ENCODE measurements at places on chromosomes 7 and 10.

- DNase-seq: no peak
Observed at GRCh38 chr7:156118248-156118645, 306.0 kb upstream of the SHH start.

DNA sequence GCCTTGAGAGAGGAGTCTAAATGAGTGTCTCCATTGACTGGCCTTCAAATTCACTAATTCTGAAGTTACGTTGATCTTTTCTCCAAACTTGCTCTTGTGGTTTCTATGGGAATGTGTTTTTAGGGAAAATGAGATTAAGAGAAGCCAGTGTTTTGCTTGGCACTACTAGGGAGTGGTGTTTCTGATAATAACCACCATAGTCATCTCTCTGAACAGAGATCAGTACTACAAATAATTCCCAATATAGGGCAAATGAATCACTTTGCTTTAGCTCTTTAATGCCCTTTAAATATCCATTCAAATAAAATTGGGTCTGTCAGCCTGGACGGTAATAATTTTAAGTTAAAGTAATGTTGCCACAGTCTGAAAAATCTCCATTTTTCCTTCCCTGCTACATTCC is 90.8 kb downstream of the NRF1 start:
- DNase-seq: peak; percentile 19

- DNase-seq: no peak
Observed at GRCh38 chr7:479115-479947, 40.3 kb downstream of the PDGFA start.

DNA sequence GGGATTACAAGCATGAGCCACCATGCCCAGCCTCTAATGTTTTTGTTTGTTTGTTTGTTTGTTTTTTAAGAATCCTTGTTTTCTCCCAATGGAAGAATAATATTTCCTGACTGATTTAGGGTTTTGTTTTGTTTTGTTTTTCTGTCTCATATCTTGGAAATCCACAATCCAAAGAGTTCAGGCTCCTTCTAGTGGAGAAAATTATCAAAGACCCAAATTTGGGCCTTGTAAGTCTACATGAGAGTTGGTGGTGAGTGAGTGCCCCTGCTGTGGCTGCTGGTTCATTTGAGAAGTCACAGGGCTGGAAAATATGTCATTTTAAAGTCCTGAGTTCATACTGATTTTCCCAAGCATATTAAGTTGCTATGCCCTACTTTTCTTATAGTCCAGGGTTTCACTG is 33.5 kb upstream of the KLHL7 start:
- peak; percentile 9 for DNase-seq

GRCh38 chr7:80313716-80314115 is 179.1 kb downstream of the GNAI1 start:
- no peak for DNase-seq

DNA sequence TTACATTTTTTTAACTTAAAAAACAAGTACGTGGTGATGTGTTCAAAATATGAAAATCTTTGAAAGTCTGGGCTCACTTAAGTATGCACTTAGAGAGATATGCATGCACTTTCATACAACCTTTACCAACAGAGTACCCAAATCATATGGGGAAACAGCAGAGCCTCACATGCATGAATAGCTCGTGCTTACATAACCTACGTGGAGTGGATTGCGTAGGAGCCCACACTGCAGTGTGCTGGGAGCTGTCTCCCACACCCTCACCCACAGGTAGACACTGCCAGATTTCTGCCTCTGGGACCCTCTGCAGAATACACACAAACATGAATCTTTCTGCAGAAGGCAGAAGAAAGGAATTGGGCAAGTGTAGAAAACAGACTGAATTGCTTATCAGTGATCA is 581 bp downstream of the CLCN1 start:
- no peak for DNase-seq

DNA sequence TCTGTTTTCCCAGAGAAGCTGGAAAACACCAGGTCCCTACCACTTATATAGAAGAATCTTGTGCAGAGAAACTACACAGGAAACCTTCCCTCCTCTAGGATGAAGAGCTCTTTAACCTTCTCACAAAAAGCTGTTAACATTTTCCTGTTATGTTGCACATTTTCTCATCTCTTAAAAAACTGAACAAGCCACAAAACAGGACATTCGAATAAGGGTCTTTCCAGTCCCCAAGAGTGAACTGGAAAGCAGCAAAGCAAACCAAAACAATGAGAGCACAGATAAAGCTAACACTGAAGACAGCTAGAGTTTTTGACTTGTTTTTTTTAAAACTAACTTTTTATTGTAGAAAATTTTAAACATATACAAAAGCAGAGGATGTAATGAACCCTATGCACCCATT is 82.7 kb downstream of the RNF216 start:
- DNase-seq: no peak

GRCh38 chr7:89265631-89266030 is 470.1 kb upstream of the TEX47 start:
- DNase-seq: no peak

DNA sequence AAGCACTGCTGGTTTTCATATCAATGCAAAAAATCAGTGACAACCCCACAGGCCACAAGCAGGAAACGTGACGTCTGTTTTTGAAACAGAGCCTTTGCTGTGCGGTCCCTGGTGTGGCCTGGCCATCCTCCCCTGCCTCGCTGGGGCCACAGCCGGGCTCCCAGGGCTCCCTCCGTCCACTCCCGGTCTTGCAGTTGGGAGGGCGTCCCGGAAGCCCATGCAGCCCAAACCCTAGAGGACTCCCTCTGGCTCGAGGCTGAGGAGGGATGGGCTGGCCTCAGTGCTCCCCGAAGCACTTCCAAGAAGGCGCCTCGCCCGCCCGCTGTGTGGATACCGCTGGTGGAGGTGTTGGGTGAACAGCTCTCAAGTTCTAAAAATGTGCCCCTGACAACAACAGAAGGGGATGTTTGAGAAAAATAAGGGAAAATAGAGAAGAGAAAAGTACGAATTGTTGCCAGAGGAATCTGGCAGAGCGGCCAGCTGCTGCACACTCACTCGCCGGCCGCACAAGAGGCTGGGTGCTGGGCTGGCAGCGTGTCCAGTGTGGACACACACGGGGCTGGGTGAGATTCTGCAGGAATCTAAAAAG is 73.5 kb downstream of the ZRANB1 start:
- no peak for DNase-seq

DNA sequence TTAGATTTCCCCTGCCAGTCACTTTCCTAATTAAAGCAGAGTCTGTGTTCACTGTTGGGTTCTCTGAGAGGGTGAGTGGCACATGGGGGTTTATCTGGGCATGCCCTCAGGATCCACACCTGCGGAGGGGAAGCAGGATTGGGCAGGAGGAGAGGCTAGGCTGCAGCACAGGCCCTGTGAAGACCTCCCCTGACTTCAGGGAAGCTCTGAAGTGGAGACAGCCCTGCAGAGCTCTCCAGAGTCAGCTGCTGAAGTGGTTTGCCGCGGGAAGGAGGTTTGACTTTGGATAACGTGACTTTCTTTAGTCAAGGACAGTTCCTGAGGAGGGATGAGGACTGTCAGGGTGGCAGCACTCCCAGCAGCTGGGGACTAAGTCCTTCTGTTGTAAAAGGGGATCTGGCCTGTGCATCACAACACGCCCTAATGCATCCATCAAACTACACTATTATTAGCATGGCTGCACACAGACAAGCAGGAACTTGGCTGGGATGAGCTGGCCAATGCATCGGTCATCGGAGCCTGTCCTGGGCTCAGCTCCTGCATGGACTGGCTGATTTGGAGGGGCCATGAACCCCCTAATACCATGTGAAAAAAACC is 50.9 kb upstream of the LEP start:
- DNase-seq: no peak

- no peak for DNase-seq
Observed at GRCh38 chr7:133191787-133192186, 61.1 kb upstream of the EXOC4 start.

- DNase-seq: no peak
Observed at GRCh38 chr10:49274886-49275285, 24.1 kb upstream of the C10orf71 start.

- DNase-seq: peak; percentile 28
Observed at GRCh38 chr10:78655979-78656378, 412.8 kb upstream of the ZMIZ1 start.

- no peak for DNase-seq
Observed at GRCh38 chr7:155509725-155510551, 36.4 kb downstream of the CNPY1 start.

- no peak for DNase-seq
Observed at GRCh38 chr7:19852192-19852591, 78.8 kb upstream of the TMEM196 start.

GRCh38 chr7:35691827-35692307 is 3.1 kb downstream of the HERPUD2 start:
- no peak for DNase-seq

GRCh38 chr10:93150289-93150688 is 76.6 kb downstream of the CYP26A1 start:
- DNase-seq: no peak

DNA sequence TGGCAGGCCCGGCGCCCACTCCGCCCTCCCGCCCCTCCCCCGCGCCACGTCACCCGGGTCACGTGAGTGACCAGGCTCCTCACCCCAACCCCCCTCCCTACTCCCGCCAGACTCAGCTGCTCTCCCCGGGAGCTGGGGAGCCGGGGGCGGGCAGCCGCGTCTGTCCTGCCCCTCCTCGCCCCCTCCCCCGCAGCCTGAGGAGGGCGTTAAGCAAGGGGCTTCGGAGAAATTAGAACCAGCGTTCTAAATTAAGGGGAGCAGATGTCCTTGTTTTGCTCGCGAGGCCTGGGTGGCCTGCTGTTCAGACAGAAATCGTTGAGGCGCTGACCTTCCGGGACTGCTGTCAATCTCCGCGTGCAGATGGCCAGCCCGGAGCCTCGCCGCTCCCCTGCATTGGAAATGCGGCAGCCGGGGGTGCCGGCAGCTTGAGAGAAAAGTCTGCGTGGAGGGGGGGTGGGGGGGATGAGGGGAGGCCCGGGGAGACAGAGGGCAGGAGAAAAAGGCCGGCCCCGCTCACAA is 102.2 kb upstream of the ZNF438 start:
- DNase-seq: peak; percentile 84

DNA sequence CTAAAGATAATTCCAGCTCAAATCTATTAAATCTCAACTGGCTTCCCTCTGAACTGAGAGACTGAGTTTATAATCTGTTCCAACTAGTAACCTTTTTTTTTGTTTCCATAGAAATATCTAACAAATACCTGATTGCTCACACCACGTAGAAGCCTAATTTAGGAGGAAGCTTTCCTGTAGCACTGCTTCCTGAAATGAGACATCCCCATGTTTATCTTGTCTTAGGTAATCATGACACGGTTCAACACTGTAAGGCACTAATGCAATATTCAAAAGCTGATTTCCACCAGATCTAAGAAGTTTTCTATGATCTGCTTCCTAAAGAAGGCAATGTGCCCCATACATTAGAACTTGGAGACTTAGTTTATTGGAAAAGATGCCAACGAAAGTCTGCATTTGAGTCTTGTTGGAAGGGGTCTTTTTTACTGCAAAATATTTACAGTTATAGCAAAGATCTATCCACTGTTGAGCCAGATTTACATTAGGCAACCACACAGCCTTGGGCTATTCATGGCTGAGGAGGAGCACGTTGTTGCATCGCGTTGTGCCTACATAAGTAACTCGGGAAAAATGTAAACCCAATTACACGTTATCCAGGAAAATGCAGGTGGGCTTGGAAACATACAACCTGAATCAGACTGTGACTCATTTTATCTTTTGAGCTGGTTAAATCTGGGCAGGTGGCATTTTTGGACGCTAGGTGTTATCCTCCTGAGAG is 66.3 kb downstream of the VIPR2 start:
- no peak for DNase-seq

DNA sequence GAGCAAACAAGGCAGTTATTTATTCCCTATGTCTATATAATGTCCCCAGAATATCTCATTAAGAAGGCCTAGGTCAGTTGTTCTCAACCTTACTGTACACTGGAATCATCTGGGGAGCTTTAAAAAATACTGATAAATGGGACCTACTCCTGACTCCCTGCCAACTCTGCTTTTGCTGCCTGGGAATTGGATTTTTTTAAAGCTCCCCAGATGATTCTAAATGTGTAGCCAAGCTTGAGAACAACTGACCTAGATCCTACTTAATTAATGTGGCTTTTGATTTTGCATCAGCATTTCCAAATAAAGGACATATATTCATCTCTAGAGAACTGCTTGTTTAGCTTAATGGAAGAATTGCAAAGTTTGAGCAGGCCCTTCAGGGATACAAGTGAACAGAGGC is 91.7 kb upstream of the HPS1 start:
- DNase-seq: no peak

- DNase-seq: no peak
Observed at GRCh38 chr10:21159669-21160068, 262.6 kb upstream of the NEBL start.

- DNase-seq: peak; percentile 76
Observed at GRCh38 chr7:69808391-69808790, 210.1 kb downstream of the AUTS2 start.
